ENCODE measurements at places on chromosomes 16 and 17. TPM values are rescaled to one million over a fixed set of nuclear protein-coding genes. Genes with fewer than 3 reads are reported as not detected.

DNA sequence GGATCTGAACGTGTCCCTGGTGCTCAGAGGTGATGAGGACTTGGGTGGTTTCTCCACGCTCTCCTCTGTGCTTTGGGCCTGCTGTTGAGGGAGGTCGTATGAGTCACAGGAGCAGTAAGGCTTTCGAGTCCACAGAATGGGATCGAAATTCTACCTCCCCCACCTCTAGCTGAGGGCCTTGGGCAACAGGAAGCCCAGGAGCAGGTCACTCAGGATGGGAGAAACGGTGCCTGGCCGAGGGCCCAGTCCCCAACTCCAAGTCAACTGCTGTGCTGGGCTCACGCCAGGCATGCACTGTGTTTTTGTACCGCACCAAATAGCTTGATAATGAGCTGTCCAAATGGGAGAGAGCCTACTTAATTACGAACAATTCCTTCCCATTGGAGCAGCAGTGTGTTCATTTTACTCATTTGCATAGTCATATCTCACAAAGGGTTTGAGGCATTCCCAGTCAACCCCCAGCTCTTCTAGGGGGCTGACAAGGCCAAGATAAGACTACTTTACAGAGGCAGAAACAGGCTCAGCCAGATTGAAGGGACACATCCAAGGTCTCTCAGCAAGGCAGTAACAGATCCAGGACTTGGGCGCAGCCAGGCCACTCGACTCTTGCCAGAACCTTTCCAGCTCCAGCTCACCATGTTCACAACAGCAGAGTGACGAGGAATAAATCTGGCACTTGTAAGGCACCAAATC, 53.6 kb downstream of the WNT3 start:
- no peak for DNase-seq

GRCh38 chr17:76598004-76598439, 12.4 kb upstream of the ST6GALNAC2 start:
- DNase-seq = no peak

DNA sequence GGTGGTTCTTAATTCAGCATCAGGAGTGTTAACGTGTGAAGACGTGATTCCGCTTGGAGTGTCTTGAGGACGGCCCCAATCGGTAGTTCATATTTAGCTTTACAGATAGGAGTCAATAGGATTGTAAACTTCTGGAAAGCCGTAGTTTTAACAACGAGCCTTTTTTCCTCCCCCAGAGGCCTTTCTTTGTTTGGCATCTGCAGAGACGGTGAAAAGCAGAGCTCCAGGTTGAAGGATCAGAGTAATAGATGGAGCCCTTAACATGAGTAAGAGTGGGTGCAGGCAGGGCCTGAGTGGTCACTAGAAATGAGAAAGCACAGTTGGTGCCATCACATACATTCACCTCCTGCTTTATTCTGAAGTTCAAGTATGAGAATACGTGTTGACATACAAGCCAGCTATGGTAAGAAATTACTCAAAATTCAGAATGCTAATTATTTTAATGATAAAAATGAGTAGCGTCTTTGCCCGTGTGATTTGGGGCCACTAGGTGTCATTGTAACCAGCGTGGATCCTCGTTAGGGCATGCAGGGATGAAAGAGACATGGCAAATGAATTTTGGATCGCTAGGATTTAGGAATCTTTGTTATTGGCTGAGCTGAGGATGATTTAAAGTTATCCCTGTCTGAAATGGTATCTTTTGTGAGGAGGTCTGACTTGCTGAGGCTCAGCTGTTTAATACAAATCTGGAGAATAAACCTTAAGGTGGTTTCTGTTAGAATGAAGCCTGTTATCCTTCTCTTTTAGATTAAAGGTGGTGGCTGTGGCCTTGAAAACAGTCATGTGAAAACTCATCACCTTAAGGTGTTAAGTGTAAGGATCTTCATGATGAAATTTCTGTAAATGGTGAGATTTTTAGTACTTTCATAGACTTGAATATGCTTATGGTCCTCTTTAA, 18.6 kb downstream of the PRCD start:
- DNase-seq = no peak

NPIPA5 gene
- 9.3 TPM for total RNA-seq

DNA sequence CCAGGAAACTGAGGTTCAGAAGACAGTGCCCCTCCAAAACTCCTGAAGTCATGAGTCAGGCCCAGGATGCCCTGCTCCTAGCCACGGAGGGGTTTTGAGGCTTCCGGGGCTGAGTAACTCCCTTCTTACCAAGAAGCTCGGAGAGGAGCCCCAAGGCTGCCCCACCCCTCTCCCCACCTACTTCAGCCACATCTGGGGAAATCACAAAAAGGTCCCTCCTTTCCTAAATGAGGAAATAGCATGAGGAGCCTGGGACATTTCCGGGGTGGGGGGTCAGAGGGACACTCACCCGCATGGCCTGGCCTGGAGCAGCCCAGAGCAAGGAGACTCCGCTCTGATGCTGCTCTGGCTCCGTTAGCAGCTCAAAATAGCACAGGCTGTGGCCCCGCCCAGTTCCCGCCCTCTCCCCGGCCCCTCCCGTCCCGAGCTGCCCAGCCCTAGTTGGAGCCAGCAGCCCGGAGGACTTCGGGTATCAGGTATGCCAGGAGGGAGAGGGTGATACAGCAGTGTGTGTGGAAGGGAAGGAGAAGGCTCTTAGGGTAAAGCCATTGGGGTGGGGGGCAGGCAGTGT, 40.1 kb downstream of the MYO18A start:
- no peak for DNase-seq

CX3CL1 gene
- 0.15 TPM for total RNA-seq

DNA sequence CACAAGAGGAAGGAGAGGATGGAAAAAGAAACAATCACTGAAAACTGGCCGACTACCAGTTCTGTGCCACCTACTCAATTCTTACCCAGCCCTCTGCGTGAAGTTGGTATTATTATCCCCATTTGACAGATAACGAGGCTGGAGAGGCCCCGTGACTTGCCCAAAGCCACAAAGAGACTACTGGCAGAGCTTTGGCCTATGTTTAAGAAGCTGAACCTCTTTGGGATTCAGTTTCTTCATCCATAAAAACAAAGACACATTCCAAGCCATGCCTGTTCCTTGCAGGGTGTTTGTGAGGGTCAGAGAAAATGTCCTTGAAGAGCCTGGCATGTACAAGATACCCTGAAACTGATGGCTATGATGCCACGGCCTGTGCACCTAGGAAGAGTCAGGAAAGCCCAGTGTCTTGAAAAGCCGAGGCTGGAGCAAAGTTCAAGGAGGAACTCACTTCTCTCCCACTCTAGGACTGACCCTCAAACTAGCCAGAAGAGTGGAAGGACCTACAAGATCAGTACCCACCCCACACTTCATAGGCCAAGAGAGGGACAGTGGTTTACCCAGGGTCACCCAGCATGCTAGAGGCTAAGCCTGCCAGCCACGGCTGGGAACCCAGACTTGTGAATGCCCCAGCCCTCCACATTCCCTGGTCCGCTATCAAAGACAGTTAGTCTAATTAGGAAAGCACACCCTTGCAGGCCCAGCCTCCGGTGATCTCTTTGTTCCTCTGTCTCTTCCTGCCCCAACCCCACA, 1.6 kb upstream of the ACSF2 start:
- DNase-seq = no peak

DNA sequence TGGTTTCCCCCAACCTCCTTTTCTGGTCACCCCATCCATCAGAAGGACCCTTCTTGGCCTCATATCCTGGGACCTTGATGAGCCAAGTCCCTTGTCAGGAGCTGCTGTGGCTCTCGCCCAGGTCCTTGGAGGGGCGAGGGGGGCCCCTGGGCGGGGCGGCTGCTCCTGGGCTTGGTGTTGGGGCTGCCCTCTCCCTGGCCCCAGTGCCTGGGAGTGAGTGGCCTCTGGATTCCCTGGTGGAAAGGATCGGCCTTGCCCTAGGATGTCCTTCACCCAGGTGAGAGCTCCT, 6.2 kb upstream of the NOTUM start:
- DNase-seq = no peak
